ENCODE measurements at places on chromosomes 13 and 19.
A peak's percentile ranks its signal among the peaks of the same experiment; 100 is the strongest.

GRCh38 chr13:20616059-20616797, 49.3 kb downstream of the IFT88 start:
- DNase-seq, result no peak

DNA sequence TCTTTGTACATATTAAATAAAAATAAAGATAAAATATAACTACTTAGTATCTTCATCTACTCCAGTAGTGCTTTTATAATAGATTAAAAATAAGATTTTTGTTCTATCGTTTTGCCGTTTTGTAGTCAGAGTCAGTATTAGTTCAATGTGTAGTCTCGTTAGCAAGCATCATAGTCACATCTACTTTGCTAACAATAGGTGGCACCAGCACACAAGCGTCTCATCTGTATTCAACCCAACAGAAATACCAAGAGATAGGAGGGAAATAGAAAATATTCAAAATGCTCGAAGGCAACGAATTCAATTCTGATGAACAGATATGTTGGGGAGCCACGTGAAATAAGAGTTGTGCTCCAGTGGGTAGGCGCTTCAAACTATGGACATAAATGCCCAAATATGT, 21.4 kb upstream of the MICU2 start:
- no peak for DNase-seq

DNA sequence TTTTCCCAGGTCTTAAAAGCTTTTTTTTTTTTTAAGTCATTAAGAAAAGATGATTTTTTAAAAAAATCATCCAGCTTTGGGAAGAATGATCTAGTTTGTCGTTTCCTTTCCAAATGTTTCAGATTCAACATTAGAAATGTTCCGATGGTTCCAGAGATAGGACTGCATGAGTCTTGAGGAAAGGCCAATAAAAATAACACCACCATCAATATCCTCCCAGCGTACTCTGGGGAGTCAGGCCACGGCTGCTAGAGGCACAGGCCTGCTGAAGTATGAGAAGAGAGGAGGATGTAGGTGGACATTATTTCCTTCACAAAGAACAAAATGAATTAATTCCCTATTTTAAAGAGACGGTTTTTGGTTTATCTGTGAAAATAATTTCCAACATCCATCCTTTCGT, 60.0 kb upstream of the SHISA2 start:
- no peak for DNase-seq

- DNase-seq, result no peak
These were observed 13.0 kb downstream of the FFAR2 start for GRCh38 chr19:35461060-35461459.

- DNase-seq, result peak; percentile 23
These were observed 20.8 kb downstream of the LAIR2 start for GRCh38 chr19:54523403-54523802.

- no peak for DNase-seq
These were observed 262 bp downstream of the COX7A1 start for GRCh38 chr19:36152019-36152351.

GRCh38 chr13:84430015-84430414, 547.7 kb upstream of the SLITRK1 start:
- DNase-seq, result no peak

- DNase-seq, result no peak
These were observed 10.3 kb downstream of the RASA3 start for GRCh38 chr13:114122127-114122511.

DNA sequence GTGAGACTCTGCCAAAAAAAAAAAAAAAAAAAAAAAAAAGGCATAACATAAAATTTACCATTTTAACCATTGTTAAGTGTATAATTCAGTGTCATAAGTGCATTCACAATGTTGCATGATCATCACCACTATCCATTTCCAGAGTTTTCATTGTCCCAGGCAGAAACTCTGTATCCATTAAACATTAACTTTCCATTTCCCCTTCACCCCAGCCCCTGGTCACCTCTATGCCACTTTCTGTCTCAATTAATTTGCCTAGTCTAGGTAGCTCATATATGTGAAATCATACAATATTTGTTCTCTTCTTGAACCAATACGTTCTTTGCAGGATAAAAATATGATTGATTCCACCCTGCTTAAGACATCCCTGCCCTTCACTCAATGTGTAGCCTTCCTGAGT, 31.0 kb upstream of the VWA8 start:
- DNase-seq, result no peak

GRCh38 chr13:39099231-39099630, 61.0 kb downstream of the NHLRC3 start:
- no peak for DNase-seq

DNA sequence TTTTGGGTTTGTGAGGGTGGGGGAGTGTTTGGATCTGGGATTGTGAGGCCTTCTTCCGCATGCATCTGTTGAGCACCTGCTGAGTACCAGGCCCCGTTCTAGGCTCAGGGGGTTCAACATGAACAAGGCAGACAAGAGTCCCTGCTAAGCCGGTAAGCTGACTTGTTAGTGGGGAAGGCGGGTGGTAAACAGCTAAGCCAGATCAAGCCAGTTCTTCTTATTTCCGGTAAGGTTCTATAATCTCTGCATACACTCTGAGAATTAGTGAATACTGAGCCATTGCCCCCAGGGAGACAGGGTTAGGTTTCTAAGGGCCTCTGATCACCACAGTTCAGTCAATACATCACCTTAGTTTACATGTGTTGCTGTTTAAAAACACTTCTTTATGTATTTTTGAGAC, 9.9 kb upstream of the EHD2 start:
- DNase-seq, result no peak

- no peak for DNase-seq
These were observed 412.7 kb downstream of the LMO7 start for GRCh38 chr13:76048675-76049375.

- DNase-seq, result no peak
These were observed 32.2 kb downstream of the CNMD start for GRCh38 chr13:52707375-52707774.

GRCh38 chr13:31209172-31209840, 9.5 kb downstream of the B3GLCT start:
- DNase-seq, result no peak

All from stimulated activated CD4-positive, alpha-beta T cell treated with anti-CD3 and anti-CD28 coated beads, Interleukin-4, amount 100 ng/mL, for 4 hours (primary cell).